ENCODE measurements at places on chromosomes 11 and 22. TPM values are rescaled to one million over a fixed set of nuclear protein-coding genes. Genes with fewer than 3 reads are reported as not detected.

GRCh38 chr11:9789910-9790309, 126.0 kb downstream of the SWAP70 start:
- no peak for DNase-seq

- DNase-seq: no peak
These were observed 11.6 kb upstream of the ALKBH3 start for GRCh38 chr11:43868852-43869567.

GRCh38 chr11:17950644-17951043, 62.2 kb downstream of the SERGEF start:
- DNase-seq: no peak

DNA sequence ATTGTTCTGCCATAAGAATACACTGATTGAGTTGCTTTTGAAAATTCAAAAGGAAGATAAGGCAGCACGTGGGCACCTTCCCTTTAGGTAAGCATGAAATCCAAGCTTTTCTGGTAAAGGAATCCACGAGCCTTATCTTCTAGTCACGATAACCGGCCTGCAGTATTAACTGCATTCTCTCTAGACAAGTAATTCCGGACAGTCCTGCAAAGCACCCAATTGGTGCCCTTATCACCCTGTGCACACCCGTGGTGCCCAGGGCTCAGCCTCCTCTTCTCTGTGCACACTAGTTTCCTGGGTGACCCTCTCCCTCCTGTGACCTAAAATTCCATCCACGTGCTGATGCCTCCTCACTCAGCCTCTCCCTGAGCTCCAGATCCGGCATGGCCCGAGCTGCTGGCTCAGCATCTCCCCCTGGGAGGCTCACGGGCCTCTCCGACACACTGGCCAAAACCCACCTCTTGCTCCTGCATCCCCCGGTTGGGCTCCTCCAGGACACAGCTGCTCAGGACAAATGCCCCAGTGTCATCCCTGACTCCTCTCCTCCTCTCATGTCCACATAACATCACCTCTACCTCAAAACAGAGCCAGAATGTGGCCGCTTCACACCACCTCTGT, 63.7 kb downstream of the PACSIN2 start:
- DNase-seq: no peak

The PARVG gene
- 3.5 TPM for total RNA-seq

GRCh38 chr11:118661425-118662301, 17.8 kb downstream of the TREH start:
- no peak for DNase-seq

DNA sequence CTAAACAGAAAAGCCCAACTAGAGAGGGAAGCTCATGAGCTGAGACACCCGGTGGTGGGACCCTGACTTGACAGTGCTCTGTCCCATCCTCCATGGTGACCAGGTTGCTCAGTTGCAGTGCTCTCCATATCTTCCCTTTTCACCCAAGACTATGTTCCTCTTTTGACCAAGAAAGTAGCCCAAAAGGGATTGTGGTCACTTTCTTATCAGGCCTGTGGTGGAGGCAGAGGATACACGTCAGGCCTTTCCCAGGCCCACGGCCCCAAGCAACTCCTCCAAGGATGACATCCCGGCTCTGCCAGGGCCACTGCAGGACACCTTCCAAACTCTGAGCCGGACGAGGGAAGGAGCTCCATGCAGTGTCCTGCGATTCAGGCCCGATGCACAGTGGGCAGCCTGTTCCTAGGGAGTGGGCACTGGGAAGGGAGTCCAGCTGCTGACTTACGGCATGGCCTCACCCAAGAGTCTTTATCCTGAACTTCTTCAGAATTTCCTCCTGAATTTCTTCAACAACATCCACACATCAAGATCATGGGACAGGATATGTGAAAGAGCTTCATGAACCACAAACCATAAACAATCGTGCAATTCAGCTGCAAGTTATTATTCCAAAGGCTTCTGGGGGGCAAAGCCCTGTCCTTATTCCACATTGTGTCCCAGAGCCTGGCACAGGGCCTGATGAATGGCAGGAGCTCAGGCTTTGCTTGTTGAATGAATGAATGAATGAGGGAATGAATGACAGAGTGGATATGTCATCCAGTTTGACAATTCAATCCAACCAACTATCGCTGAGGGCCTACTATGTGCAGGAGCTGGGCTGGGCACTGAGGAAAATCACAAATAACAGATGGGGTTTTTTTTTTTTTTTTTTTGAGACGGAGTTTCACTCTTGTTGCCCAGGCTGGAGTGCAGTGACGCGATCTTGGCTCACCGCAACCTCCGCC, 36.0 kb upstream of the MYH9 start:
- no peak for DNase-seq

All from Right ventricle myocardium superior (tissue), 1 donor.